ENCODE measurements at places on chromosomes 11 and 22. TPM values are rescaled to one million over a fixed set of nuclear protein-coding genes. Genes with fewer than 3 reads are reported as not detected.
A peak's percentile ranks its signal among the peaks of the same experiment; 100 is the strongest.

C11orf91 gene
- total RNA-seq = not detected

GRCh38 chr11:70281156-70281609 is 10.7 kb downstream of the PPFIA1 start:
- peak; percentile 20 for DNase-seq

GRCh38 chr11:120563703-120564572 is 52.4 kb downstream of the GRIK4 start:
- no peak for DNase-seq

DNA sequence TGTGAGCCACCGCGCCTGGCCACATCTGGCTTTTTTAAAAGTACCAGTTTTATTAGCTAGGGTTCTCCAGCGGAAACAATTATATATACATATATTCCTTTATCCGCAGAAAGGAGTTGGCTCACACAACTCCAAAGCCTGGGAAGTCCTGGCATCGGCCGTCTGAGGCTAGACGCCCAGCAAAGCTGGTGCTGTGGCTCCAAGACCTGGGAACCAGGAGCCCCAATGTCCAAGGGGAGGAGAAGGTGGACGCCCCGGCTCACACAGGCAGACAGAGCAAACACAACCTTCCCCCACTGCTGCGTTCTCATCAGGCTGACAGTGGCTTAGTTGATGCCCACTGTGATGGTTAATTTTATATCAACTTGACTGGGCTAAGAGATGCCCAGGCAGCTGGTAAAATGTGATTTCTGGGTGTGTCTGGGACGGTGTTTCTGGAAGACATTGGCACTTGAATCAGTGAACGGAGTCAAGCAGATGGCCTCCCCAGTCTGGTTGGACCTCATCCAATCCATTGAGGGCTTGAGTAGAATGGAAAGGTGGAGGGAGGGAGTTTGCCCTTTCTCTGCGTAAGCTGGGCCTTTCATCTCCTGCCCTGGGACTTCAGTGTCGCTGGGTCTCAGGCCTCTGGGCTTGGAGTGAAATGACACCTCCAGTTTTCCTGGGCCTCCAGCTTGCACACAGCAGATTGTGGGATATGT is 904.4 kb downstream of the BRD1 start:
- no peak for DNase-seq

DNA sequence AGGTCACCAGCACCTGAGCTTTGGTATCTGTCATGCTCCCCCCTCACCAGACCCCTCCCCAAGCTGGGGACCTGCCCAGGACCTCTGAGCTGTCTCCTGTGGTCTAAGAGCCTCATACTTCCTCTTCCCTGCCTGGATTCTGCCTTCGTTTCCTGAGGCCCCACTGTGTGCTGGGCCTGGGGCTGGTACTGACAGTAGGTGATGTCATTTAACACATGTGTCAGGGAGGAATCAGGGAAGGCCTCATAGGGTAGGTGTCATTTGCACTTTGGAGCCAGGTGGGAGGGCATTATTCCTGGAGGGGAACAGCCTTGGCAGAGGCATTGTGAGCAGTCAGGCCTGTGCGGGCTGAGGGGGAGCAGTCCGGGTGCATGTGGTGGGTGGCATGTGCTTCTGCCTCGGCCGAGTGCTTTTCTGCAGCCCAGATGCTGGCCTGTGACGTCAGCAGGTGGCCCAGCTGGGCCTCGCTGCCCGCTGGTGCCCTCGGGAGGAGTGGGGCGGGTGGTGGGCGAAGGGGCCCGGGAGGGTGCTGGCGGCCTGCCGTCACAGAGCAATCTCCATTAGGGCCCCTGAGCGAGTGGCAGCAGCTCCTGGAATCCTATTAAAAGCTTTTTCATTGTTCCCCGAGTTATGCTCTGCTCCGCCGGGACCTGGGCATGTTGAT is 9.1 kb downstream of the FLRT1 start:
- no peak for DNase-seq

TRPM5 gene
- not detected for total RNA-seq
